Activated CD8-positive, alpha-beta memory T cell treated with anti-CD3 and anti-CD28 coated beads for 4 hours (primary cell): ENCODE measurements at places on chromosomes 2 and 18.

DNA sequence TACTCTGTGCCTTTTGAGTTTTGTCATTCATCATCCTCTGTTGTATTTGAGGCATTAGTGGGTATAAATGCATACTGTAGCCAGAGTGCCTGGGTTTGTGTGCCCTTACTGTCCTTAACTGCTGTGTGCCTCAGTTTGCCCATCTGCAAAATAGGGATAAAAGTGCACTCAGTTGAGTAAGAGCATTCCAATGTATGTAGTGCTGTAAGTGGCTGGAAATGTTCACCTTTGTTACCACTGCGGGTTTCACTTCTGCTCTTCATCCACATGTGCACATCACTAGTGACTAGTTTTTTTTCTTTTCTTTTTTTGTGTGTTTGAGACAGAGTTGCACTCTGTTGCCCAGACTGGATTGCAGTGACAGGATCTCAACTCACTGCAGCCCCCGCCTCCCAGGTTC lies 39.9 kb downstream of the PLEKHB2 start:
- no peak for DNase-seq

DNA sequence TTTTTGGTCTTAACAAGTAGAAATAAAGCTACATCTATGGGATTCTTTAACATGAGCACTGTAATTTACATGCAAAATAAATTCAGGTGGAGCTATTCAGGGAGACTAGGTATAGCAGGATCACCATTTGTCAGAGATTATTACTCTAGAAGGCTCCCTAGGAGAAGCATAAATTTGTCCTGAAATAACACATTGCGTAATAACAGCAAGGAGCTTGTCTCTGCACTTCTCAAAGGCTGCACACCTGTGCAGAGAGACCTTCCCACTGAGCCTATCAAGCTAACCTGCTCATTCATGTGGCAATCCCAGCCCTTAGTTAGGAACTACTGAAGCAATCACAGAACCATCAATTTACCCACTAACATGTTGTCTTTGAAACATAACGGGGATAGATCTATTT lies 437.4 kb upstream of the MC4R start:
- no peak for DNase-seq

DNA sequence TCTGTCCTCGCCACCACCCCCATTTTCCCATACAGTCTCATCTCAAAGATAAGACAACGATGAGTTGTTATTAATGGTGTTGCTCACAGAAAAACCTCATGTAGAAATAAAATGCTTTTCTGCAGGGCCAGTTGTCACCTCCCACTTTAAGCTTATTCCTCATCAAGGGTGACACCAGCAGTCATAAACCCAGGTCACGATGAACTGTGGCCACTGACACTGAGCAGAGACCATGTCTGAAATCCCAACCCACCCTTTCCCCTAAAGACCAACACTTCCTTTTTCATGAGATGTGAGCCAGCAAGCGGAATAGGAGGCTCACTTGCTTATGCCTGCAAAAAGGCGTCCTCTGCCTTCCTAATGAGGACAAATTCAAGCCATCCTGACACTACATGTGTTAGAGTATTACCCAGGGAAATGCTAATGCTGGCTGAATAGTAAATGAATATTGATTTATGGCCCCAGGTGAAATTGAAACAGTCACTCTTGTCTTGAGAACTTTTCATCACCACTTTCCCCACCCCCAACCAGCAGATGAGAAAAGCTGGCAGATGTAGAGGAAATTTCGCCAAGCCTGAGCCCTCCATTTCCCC lies 228.4 kb downstream of the MGAT5 start:
- DNase-seq, result no peak

GRCh38 chr2:186575302-186575701 lies 14.6 kb upstream of the ITGAV start:
- no peak for DNase-seq

DNA sequence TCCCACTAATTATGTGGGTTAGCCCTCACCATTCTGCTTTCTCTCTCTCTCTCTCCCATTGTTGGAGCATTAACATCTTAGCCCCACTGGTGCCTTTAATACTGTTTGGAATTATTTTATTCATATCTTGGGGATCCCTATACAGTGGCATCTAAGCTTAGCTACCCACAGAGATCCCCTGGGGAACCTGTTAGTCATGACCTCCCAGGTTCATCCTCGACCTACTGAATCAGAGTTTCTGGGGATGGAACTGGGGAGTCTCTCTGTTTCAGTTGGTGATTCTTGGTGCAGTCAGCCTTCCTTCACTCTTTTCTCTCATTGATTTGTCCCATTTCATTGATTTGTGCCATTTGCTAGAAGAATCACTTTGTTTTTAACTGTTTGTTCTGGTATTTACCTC lies 137.3 kb downstream of the PLCL1 start:
- DNase-seq, result no peak

GRCh38 chr2:172285760-172286159 lies 141.6 kb upstream of the ITGA6 start:
- no peak for DNase-seq

DNA sequence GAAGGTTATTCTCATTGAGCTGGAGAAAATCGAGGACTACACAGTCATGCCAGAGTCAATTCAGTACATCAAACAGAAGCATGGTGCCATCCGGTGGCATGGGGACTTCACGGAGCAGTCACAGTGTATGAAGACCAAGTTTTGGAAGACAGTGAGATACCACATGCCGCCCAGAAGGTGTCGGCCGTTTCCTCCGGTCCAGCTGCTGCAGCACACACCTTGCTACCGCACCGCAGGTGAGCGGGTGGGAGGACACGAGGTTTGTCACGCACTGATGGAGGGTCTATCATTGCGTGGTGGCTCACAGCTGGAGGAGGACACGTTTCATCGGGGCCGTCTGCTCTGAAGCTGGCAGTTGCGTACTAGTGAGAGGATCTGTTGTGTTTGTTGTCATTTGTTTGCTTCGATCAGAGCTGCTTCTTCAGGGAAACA lies 48.2 kb downstream of the IL1RL2 start:
- DNase-seq, result no peak

DNA sequence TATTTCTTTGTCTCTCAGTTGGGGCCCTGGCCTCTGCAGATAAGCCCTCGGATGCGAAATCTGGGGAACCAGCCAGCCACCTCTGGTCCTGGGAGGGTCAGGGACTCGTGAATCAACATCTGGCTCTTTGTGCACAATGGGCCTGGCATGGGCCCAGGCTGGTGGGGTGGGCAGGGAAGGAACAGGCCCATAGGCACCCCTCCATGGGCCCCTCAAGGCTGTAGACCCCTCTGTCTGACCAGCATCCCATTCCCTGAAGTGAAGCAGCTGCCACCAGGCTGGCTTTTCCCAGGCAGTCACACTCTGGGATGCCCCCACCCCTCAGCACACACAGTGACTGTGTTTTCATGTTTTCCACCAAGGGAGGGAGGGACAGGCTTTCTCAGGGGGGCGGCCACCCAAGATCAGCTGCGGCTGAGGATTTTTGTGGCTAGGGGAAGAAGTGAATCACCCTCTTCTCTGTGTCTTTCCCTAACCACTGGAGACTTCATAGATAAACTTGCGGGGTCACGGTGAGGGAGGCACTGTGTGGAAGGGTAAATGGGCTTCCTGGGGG lies 166.0 kb downstream of the AGAP1 start:
- no peak for DNase-seq

GRCh38 chr2:29816651-29817050 lies 104.7 kb downstream of the ALK start:
- DNase-seq, result no peak

DNA sequence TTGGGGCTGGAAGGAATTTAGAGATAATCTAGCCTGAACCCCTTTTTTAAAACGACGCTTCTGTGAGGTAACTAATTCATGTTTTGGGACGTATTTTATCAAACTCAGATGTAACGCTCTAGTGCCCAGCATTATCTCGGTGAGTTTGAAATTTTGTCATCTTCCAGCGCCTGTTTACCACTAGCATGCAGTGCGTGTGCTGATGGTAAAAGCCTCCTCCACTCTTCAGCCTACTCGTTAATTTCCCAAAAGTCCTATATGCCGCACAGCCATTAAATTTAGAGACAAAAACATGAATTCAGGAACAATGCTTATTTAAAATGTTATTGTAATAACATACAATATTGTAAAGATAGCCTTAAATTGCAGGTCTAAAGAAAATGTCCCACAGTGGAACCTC lies 2.8 kb downstream of the ZCCHC2 start:
- DNase-seq, result no peak

DNA sequence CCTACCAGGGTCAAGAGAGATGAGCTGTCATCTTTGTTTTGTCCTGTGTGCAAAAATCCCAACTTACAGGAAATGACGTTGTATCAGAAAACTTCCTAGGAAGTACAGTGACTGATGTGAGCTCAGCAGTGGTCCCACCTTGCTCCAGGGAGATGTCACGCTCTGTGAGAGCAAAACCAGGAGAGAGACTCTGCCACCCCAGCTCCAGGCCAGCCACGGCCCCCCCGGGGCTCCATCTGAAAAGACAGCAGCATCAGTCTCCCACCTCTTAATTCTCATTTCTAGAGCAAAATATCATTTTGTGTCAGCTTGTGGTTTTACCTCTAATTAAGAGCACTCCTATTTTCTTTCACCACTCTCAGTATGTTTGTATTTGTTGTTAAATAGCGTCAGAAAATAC lies 57.5 kb downstream of the MYL12B start:
- DNase-seq, result no peak

DNA sequence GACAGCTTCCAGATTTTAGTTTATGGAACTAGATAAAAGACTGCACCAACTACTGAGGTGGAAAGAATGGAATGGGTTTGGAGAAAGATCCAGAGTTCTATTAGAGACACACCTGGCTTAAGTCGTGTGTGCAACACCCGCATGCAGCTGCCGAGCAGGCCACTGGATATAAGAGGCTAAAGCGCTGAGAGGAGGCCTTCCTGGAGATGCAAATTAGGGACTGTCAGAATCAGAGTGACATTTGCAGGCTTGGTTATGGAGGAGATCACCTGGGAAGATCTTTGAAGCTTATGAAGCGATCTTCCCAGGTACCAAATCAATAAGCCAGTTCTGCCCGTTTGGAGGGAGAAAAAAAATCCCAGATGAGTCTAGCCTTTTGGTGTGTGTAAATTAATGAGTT lies 30.4 kb upstream of the KLHL29 start:
- DNase-seq, result no peak

GRCh38 chr18:69889009-69889408 lies 58.7 kb downstream of the CD226 start:
- DNase-seq, result no peak

GRCh38 chr18:74679006-74679678 lies 81.5 kb downstream of the ZNF407 start:
- no peak for DNase-seq

DNA sequence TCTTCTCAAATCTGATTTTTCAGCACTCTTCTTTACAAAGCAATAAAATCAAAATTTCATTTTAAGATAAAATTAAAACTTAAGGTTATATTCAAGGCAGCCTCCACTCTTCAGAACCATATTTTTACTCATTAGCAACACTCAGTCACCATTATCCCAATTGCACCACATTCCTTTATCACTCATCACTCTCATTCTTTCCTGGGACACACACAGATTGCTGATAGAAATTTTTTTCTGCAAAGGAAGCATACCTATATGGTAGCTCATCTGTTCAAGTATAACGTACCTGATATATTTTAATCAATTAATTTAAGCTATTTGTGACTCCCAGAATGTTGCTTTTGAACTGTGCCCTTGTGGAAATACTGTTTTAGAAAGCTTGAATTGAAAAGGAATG lies 1559.3 kb upstream of the ZEB2 start:
- no peak for DNase-seq

- no peak for DNase-seq
These were observed 486.0 kb downstream of the ERBB4 start for GRCh38 chr2:212052412-212053159.

GRCh38 chr2:15842758-15843666 lies 97.3 kb upstream of the MYCN start:
- DNase-seq, result no peak

- no peak for DNase-seq
These were observed 131.3 kb downstream of the COL6A3 start for GRCh38 chr2:237282568-237283128.

DNA sequence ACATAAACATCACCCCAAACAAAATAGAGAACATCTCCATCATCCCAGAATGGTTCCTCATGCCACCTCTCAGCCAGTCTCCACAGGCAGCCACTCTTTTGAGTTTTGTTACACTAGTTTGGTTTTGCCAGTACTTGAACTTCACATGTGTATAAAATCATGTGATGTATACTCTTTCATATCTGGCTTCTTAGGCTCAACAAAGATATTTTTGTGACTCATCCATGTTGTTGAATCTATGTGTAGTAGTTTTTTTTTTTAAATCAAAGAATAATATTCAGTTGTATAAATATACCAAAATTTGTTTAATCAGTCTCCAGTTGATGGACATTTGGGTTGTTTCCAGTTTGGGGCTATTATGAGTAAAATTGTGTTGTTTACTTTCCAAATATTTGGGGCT lies 75.9 kb downstream of the PMS1 start:
- no peak for DNase-seq

DNA sequence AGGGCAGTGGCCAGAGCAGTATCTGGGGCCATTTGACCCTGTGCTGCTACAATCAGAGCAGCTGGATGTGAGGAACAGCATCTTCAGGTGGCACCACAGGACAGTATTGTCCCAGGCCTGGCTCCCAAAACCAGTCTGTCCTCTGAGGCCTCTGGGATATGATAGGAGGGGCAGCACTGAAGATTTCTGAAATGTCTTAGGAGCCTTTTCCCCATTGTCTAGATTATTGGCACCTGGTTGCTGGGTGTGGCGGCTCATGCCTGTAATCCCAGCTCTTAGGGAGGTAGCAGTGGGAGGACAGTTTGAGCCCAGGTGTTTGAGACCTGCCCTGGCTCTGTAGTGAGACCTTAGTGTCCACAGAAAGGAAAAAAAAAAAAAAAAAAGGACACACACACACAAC lies 270.6 kb upstream of the FBXO11 start:
- DNase-seq, result no peak

DNA sequence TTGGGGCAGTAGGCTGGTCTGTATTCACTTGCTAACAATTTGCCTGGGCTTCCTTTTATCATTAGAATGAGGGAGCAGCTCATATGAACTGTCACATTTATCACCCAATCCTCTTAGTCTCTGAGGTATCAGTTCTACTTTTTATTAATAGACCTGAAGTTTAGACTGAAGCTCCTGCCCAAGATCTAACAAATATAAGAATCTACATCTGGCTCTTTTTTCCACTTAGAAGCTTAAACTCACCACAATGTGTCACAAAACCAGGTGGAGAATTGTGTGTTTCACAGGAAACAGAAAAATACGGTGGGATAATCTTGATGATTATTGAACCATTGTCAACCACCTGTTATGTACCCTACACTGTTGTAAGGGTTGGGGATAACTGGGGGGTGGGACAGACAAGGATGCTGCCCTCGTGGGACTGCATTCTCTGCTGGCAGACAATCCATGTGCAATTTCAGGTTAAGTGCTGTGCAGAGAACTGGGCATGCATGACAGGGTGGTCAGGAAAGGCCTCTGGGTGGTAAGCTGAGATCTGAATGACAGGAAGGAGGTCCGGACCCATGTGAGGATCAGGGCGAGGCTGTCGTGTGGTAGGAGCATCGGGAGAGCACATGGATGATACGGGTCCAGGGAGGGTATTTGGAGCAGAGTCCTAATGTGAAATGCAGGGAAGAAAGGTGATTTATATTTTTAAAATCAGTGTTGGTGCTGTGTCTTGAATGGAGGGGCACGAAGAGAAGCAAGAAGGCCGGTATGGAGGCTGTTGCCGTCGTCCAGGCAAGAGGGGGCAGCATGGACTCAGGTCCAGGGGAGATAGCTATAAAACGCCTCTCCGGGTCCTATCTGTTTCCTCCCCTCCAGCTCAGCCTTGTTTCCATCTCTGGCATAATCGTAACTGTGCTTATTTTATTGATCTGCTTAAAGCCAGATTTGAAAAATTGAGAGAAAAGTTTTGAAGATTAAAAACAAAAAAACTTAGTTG lies 17.6 kb downstream of the MYL12B start:
- DNase-seq, result no peak
